ENCODE measurements at places on chromosomes 2 and 18.

GRCh38 chr2:152303951-152304350, 31.0 kb upstream of the FMNL2 start:
- ATAC-seq = no peak

DNA sequence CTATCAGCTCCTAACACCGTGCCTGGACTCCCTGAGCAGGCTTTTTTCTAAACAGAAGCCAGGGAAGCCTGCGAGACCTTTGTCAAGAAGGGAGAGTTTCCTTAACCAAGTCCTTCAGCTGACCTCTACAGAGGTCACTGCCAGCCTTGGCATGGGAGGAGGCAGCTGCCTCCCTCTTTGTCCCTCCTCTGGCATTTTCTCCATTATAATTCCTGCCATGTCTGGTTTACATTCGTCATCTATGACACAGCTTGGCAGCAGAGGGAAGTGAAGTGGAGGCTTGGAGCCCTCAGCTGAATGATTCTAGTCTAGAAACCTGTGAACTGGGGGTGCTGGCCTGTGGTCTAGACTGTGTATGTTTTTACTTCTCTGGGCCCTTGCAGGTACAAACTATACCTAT, 22.5 kb downstream of the LIPG start:
- ATAC-seq = no peak

DNA sequence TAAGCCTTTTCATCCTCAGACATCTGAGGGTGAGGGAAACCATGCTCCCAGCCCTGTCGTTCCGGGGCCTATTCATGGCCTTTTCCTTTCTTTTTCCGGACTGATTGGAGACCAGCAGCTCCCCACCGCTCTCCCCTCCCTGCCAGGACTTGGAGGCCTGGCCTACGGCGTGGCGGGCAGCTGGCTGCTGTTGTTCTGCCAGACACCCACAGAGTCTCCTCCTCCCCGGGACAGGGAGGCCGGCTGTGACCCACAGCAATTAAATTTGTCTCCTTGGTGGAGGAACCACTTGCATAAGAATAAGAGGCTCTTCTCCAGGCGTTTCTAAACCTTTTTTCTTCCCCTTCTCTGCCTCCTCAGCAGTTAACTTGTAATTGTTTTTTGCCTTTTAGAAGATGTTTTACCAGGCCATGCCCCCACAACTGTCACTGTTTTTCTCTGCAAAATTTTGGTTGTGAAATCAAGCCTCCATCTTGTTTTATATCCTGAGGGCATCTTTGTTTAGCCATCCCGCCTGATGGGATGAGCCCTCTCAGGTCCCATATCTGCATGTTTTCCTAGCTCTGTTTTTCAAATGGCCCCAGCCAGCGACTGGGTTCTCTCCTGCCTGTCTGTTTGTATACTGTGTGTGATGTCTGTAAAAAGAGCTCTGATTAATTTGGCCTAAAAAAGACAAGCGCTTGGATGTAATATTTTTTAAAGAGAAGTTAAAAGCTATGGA, 1060.0 kb upstream of the DDX18 start:
- ATAC-seq = no peak

GRCh38 chr2:16709769-16710168, 44.1 kb upstream of the CYRIA start:
- no peak for ATAC-seq

DNA sequence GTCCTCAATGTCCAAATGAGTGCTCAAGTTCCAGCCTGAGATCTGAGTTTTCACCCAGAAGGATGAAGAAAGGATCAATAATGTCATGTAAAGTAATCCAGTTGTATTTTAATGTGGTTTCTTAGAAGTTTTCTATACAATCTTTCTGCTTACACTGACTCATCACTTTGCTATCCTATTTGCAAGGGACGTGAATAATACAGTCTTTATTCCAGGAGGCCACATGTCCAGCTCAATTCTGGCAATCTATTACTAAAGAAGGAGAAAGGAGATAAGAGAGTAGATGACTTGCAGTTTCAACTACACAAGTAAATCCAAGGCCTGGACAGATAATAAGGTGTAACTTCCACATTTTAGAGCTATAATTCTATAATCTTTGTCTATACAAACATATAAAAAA, 601.1 kb upstream of the SETBP1 start:
- ATAC-seq = no peak

DNA sequence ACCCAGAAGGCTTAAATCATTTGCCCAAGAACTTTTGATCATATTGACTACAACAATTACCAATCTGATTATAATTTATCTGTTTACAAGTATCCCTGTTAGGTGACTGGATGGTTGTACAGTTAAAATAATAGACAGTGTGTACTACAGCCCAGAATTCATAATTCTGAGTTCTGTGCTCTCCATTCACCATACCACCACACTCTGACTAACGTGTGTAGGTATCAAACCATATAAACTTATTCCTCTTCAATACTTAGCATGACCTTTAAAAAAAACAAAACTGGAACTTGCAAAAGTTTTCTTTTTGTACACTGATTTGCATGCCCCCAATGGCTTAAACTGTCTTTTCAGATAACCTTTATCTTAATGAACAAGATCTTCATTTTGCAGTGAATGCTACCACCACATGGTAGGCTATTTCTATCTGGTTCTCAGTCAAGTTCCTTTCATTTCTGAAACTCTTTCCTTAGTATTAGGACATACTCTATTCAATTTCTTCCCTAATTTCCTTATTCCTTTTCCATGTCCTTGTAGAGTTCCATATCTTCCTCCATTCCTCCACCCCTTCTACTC, 50.9 kb downstream of the SOS1 start:
- ATAC-seq = peak; percentile 25

GRCh38 chr2:25877431-25878360, 591 bp downstream of the ASXL2 start:
- peak; percentile 47 for ATAC-seq

DNA sequence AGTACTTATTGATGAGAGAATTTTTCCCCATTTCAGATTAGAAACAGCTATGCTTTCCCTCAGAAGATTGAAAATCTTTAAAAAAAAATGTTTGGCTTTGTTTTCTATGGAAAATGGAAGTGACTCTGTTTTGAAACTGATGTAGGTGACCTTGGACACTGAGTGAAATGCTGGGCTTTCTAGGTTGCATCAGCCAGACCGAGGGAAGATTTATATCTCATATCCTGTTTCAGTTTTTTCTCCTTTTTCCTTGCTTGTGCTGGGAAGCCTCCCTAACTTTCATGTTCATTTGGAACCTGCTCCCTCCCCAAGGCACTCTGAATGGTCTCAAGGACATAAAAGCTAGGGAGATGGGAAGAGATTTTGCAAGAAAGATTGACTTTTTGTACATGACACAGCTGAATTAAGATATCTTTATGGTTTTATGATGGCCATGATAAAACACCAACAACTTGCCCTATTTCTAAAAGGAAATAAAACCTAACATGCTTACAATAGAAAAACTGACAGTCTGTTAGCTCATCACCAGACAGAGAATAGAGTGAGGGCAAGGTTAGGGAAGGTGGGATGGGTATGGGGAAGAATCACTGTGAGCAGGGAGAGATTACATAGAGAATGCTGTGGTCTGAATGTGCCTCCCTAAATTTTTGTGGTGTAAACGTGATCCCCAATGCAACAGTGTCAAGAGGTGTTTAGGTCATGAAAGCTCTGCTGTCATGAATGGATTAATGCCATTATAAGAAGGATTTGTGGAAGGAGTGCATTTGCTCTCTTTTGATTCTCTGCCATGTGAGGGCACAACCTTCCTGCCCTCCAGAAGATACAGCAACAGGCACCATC, 249.7 kb downstream of the TPGS2 start:
- ATAC-seq = no peak

GRCh38 chr18:24395049-24395795, 2.4 kb downstream of the OSBPL1A start:
- no peak for ATAC-seq

DNA sequence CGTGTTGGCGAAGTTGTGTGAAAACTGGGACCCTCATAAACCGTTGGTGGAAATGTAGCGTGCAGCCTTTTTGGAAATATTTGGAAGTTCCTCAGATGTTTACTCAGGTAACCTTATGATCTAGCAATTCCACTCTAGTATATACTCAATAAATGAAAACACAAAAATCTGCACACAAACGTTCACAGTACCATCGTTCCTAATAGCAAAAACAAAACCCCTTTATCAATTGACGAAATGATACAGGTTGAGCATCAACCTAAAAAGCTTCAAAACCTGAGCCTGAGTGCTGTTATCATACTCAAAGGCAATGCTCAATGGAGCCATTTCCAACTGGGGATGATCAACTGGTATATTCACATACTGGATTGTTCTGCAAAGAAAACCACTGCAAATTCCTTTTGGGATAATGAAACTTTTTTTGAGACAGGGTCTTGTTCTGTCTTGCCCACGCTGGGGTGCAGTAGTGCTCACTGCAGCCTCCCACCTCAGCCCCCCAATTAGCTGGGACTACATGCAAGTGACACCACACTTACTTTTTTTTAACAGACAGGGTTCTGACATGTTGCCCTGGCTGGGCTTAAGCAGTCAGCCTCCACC, 777 bp upstream of the C18orf32 start:
- no peak for ATAC-seq

DNA sequence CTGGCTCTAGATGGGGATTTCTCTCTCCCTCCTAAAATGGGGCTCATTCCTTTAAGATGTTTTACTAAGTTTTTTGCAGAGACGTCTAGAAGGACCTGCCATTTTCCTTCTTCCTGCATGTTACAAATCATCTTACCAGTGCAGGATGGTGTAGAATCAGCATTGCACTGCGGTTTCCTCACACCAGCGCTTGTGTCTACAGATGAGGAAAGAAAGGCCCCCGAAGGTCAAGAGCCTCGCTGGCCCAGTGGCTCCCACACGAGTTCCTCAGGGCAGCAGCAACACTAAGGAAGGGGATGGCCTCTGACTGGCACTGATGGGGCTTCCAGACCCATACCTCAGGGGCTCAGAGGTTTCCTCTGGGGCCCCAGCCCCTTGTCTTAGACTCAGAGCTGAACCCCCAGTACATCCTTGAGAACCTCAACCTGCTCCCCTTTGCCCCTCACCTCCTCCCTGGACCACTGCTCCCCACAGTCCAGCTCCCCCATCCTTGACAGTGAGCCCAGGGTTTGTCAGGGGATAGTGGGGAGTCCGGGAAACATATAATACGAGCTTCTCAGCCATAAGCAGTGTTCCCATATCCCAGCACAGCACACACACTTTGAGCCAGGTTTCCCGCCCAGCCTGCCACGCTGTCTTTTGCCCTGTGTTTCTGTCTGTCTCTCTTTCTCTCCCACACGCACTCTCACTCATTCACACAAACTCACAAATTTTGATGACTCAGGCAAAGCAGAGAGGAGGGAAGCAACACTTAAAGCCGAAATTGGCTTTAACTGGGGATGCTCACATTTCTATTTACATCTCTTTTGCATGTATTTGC, 29.4 kb downstream of the ZFP36L2 start:
- ATAC-seq = no peak

DNA sequence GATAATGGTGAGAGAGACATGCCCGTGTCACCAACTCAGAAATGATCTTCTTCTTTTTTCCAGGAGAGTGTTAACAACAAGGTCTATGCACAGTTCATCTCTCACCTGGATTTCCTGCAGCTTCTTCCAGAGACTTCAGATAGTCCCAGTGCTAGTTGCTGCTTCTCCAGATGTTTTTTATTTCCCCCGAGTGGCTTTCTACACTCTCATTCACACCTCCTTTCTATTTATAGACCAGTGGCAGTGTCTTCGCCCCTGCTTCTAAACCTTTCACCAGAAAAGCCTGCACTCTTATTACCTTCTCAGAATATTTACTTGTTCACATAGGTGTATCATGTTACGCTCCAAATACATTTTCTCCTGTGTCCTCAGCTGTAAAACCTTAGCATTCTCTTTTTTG, 558.8 kb upstream of the CHAC2 start:
- no peak for ATAC-seq

- ATAC-seq = no peak
These were observed 39.5 kb downstream of the MBP start for GRCh38 chr18:77093067-77093430.

- no peak for ATAC-seq
These were observed 121.8 kb downstream of the PLB1 start for GRCh38 chr2:28617502-28618184.

DNA sequence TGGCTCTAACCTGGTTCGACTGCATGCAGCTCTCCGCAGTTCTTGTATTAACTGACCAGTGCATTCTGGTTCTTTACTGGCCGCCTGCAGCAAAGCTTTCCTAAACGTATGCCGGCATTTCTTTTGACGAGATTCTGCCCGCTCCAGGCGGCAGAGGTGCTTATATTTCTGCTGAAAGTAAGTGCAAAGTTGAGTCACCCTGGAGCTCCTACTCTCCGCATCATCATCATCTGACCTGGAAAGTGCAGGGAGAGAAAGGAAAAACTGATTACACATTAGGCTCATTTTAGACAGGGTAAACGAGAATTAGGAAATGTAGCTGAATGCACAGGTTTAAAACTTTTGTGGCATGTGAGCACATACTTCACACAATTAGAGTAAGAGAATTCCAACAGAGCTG, 57.9 kb downstream of the INO80D start:
- no peak for ATAC-seq

GRCh38 chr2:41782306-41783158, 265.3 kb upstream of the PKDCC start:
- ATAC-seq = no peak

DNA sequence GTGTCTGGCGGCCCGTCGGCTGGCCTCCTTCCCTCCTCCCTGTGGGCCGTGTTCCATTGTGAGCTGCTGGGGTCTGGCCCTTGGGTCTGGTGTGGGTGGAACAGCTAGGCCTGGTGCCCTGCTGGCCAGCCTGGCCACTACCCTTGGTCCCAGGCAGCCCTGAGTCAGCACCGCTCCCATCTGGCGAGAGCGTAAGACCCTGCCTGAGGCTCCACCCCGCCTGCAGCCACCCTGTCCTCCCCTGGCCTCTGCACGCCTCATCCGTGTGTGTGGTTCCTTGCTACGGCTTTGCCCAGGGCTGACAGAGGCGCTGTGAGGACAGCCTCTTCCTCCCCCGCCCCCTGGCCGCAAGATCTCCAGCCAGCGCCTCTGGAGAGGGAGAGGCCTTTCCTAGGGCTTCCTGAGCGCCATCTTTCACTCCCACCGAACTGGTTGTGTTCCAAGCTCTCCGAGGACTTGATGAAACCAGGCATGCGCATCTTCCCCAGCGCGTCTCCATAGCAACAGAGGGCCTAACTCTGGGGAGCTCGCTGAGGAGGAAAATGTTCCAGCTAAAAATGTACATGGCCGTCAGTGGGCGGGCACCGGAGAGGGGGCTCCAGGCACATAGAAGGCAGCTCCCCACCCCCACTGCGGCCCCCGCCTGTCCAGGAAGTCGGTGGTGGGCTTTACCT, 83.0 kb downstream of the STPG4 start:
- ATAC-seq = no peak

DNA sequence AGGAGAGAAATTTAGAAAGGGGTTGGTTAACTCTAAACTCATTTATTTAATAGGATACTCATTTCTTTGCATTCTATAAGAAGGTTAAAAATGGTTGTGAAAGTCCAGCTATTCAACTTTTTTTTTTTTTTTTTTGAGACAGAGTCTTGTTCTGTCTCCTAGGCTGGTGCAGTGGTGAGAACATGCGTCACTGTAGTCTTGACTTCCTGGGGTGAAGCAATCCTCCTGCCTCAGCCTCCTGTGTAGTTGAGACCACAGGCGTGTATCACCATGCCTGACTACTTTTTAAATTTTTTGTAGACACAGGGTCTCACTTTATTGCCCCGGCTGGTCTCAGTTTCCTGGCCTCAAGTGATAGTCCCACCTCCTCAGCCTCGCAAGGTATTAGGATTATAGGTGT, 11.9 kb downstream of the ELP2 start:
- peak; percentile 54 for ATAC-seq

Measured in activated T-helper 17 cell treated with anti-CD3 and anti-CD28 coated beads, Interleukin-2, amount 50 U/mL, for 72 hours (primary cell).